ENCODE measurements at places on chromosomes 3 and 15.

GRCh38 chr3:38597502-38598060 is 51.9 kb downstream of the SCN5A start:
- DNase-seq = no peak

DNA sequence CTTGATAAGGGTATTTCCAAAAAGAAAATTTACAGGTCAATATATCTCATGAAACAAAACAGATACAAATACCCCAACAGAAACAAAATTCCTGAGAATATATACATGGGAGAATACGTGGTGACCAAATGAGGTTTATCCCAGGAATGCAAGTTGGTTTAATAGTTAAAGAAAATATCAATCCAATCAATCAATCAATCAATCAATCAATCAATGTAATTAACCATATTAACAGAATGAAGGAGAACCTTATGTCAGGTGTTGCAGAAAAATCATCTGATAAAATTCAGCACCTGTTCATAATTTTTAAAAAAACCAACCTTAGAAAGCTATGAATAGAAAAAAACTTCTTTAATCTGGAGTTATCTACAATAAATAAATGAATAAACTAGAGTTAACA is 35.9 kb downstream of the ITGA11 start:
- no peak for DNase-seq

DNA sequence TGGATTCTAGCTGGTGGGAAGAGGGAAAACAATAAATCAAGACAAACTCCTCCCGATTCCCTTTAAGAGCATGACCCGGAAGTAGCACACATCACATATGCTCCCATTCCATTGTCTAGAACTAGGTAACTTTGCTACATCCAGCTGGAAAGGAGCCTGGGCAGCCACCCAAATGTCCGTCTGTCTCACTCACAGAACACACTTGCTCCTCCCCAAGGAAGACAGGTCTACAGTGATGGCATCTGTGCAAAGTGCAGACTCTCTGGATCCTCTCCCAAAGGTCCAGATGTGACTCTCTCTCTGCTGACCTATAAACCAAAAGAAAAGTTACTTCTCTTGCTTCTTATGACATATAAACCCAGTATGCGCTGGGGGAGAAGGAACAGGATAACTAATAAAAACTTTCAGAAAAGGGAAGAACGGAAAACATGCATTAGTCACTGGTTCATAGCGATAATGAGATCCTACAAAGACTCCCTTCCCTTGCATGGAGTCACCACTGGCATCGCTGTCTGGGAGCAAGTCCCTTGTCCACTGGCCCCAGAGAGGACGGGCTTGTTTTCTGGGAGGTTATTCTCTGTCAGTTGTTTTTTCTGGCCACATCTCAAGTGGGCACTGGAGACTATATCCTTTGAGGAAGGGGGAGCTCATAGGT is 29.8 kb upstream of the EPHB3 start:
- peak; percentile 71 for DNase-seq

DNA sequence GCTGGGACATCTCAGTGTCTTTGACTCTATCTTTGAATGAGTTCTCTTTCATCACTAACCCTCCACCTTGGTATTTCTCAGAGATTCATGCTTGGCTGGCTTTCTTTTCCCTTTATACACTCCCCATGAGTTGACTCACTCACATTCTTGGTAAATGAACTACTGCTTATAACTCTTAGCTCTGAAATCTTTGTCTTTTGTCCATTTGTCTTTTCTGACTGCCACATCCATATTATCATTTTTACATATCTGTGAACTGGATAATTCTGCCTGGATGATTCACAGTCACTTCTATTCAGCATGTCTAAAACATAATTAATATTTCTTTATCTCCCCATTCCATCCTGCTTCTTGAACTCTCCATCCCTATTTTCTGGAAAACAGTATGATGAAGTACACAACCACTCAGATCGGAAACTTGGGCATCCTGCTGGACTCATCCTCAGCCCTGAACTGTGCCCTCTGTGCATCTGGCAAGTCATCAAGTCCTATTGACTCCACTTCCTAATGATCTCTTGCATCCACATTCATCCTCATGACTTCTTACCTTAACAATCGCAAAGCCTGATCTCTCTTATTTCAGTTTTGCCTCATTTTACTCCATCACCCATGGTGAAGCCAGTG is 66.9 kb downstream of the KCNAB1 start:
- peak; percentile 62 for DNase-seq

- DNase-seq = no peak
Measured at GRCh38 chr3:38283810-38284755, 2.0 kb downstream of the SLC22A14 start.

GRCh38 chr15:88144921-88145653 is 111.5 kb downstream of the NTRK3 start:
- DNase-seq = no peak

- DNase-seq = peak; percentile 36
Measured at GRCh38 chr15:94400526-94401298, 169.4 kb downstream of the MCTP2 start.

- DNase-seq = peak; percentile 87
Measured at GRCh38 chr3:111864821-111865656, 6.0 kb downstream of the PHLDB2 start.

DNA sequence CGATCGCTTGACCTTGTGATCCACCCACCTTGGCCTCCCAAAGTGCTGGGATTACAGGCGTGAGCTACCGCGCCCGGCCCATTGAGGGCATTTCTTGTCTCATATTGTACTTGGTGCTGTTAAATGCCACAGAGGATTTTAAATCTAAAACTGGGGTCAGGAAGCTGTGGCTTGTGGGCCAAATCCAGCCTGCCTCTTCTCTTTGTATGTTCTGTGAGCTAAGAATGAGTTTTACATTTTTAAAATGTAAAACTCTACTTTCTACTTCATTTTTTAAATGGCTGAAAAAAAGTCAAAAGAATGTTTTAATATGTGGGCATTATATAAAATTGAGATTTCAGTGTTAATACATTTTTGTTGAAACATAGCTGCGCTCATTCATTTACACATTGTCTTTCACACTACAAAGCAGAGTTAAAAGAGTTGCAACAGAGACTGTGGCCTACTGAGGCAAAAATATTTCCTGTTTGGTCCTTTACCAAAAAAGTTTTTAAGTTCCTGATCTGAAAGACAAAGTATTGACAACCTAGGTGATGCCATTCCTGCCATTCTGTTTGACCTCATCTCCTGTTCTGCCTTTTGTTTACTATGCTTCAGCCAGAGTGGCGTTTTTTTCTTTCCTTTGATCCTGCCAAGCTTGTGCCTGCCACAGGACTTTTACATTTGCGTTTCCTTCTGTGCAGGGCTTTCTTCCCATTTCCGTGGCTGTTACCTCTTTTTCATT is 50.4 kb downstream of the PDCD6IP start:
- DNase-seq = peak; percentile 35

DNA sequence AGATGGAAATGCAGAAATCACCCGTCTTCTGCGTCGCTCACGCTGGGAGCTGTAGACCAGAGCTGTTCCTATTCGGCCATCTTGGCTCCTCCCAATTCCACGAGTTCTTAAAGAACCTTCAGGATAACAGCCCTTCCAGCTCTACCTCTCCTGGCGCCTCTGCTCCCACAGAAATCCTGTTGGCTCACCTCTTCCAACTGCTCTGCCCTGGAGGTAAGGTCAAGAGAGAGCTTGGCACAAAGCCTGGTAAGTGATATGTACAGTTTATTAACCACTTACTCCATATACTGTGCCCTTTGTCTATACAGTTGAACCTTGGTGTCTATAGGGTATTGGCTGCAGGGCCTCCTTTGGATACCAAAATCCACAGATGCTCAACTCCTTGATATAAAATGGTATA is 17.8 kb upstream of the FGF12 start:
- DNase-seq = no peak

DNA sequence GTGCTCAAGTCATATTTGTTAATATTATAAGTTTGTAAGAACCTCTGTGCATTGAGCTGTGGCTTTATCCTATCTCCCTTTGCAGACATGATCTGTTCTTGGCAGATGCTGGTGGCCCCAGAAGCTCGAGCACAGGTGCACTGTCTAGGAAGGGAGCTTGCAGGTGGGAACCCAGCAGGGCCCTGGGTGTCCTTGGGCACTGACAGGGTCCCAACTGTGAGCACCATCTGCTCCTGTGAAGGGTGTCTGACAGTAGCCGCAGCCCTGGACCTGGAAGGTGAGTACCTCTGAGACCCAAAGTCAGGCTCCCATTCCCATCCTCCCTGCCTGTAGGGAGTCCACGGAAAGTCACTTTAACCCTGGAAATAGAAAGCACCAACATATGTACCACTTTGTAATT is 2.4 kb upstream of the REC114 start:
- DNase-seq = no peak

DNA sequence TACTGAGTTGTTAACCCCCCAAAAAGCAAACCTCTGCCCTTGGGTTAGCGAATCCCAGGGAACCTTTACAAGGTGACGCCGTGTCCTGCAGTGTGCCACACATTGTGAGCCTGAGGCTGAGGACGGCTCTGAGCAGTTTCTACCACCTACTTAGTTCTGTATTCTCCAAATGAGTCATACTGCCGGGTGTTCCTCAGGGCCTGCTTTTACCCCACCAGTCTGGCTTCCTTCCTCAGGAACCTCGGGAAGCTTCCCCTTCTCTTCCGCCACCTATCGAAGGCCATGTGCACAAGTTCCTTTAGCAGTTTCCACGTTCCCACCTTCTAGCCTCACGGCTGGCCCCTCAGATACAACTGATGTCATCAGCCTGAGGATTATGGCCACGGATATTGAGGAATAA is 384.0 kb upstream of the TPM1 start:
- peak; percentile 10 for DNase-seq

- DNase-seq = no peak
Measured at GRCh38 chr3:14377838-14378169, 24.6 kb upstream of the SLC6A6 start.

DNA sequence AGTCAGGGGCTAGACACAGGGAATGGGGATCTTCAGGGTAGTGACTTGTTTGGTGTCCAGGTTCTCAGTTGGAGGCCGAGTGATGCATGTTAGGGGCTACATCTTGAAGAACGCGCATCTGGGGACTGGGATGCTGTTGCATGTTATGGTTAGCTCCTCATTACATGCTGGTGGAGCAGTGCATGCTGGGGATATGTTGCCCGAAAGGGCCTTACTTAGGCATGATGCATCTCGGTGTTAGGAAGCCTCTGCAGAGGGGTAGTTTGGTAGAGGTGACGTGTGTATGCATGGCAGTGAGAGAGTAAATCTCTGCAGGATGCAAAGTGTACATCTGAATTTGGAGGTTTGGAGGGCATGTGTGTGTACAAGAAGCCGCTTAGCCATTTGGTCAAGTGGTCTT is 2.4 kb downstream of the EIF4G1 start:
- peak; percentile 16 for DNase-seq

GRCh38 chr15:80386151-80386550 is 18.0 kb upstream of the ARNT2 start:
- no peak for DNase-seq

GRCh38 chr3:12707449-12707848 is 43.5 kb upstream of the RAF1 start:
- no peak for DNase-seq

GRCh38 chr3:102069211-102069662 is 219.9 kb downstream of the NFKBIZ start:
- DNase-seq = peak; percentile 84

DNA sequence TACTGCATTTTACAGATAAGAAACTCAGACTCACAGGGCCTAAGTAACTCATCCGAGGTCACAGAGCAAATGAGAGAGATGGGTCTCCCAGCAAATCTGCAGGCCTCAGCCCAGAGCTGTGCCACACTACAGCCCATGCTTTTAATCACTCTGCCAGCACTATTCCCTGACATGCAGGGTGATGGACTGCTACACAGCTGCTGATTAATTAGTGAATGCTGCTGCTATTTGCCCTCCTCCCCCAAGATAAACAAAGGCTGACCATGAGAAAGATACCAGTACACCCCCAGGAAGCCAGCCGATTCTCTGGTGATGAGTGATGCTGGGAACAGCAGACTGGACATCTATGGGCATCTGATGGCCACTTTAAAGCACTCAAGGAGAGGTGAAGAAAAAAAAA is 39.3 kb downstream of the RFTN1 start:
- peak; percentile 68 for DNase-seq

- DNase-seq = peak; percentile 65
Measured at GRCh38 chr3:123104550-123104949, 37.7 kb downstream of the PDIA5 start.

GRCh38 chr15:45829336-45830153 is 194.7 kb downstream of the SQOR start:
- DNase-seq = no peak

- DNase-seq = no peak
Measured at GRCh38 chr15:35166730-35167359, 81.8 kb upstream of the NANOGP8 start.

- DNase-seq = no peak
Measured at GRCh38 chr3:81080608-81081007, 680.8 kb downstream of the GBE1 start.

- DNase-seq = no peak
Measured at GRCh38 chr3:148360051-148360450, 337.7 kb upstream of the AGTR1 start.

GRCh38 chr3:17320266-17320665 is 422.2 kb downstream of the TBC1D5 start:
- DNase-seq = no peak

GRCh38 chr3:161770484-161771386 is 274.1 kb downstream of the OTOL1 start:
- DNase-seq = no peak

GRCh38 chr3:171772427-171773056 is 37.7 kb downstream of the PLD1 start:
- peak; percentile 70 for DNase-seq

DNA sequence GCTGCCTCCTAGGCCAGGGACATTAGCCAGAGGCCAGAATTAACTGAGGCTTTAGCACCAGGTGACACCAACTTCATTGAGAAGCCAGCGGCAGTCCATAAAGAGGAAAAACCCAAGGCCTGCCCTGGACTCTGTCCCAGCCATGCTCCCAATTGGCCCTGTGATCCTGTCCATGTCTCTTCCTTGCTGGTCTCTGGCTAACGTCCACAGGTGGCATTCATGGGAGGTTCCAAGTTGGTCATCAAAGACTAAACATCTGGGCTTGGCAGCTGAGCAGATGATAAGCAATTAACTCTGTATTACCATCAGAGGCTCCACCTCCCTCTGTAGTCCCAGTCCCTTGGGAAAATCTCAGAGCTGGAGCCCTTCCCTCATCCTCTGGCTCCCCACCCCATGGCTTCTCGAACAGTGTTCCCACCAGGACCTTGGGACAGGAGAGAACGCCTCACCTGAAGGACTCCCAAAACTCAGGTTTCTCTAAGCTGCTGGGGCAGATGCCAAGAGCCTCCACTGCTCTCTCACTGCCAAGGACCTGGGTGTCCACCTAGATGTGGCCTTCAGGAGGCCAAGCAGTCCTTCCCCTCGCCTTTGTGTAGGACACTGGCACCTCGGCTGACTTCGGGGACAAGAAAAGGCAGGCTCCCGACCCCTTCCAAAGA is 40.4 kb downstream of the GOLGA6A start:
- no peak for DNase-seq

DNA sequence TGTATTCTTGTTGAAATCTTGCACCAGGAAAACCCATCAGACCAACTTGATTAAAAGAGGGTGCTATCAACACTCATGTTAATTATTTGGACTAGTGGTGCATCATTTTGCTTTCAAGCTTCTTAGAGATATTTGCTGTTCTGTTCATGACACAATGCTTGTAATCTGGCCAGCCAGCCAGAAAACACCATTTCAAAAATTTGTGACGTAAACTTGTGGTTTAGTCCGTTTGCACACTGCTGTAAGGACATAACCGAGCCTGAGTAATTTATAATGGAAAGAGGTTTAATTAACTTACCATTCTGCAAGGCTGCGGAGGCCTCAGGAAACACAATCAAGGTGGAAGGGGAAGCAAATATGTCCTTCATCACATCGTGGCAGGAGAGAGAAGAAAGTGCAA is 374.3 kb upstream of the TGFBR2 start:
- peak; percentile 51 for DNase-seq
